ENCODE measurements at places on chromosomes 7 and 10.

DNA sequence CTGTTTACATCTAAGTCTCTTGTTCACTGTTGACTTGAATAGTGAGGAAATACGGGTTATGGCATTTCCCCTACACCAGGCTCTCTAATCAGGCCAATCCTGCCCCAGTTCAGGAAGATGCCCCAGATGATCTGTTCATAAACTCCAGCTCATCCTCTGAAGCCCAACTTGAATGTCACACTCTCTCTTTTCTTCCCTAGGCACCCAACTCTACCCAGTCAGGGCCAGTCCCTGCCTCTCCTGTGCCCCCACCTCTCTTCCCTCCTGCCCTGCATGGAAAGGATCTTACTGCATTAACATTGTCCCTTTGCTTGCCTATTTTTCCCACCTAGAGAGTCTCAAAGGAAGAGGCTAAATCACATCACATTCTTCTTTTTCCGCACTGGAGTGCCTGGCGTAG, 10.6 kb upstream of the TRPV6 start:
- DNase-seq = no peak

- DNase-seq = no peak
Observed at GRCh38 chr10:49280001-49280408, 19.0 kb upstream of the C10orf71 start.

DNA sequence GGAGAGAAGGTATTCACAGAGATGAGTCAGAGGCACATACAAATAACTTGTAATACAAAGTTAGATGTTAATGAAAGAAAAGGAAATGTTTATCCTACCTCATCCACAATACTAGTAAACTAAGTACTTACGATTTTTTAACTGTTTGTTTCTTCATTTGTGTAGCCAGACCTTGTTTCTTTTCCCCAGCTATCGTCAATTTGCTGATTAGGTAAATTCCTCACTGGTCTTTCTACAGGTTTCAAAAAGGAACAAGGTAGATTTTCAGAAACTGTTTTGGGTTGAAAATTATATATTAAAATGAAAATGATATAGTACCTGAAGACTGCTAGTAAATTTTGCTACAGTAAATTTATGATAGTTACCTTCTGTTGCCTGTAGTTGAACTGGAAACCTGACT, 56.6 kb downstream of the PON1 start:
- no peak for DNase-seq

GRCh38 chr10:71782917-71783490, 9.7 kb upstream of the VSIR start:
- DNase-seq = no peak

DNA sequence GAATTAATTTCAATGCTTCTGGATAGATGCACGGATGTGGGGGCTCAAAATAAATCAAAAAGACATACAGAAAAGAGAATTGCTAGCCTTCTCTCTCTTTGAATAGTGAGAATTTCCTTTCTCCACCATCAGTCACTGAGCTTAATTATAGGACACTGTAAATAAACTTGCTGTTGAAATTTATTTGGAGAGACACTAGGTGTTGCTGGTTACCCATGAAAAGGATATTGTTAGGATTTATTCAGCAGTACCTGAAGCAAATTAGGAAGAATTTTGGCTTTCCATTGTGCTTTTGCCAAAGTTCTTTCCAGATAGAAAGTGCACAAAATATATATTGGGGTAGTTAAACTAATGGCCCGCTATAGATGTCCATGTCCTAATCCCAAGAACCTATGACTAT, 27.6 kb downstream of the GCC1 start:
- DNase-seq = no peak

GRCh38 chr7:29496355-29497020, 67.1 kb upstream of the PRR15 start:
- DNase-seq = no peak

DNA sequence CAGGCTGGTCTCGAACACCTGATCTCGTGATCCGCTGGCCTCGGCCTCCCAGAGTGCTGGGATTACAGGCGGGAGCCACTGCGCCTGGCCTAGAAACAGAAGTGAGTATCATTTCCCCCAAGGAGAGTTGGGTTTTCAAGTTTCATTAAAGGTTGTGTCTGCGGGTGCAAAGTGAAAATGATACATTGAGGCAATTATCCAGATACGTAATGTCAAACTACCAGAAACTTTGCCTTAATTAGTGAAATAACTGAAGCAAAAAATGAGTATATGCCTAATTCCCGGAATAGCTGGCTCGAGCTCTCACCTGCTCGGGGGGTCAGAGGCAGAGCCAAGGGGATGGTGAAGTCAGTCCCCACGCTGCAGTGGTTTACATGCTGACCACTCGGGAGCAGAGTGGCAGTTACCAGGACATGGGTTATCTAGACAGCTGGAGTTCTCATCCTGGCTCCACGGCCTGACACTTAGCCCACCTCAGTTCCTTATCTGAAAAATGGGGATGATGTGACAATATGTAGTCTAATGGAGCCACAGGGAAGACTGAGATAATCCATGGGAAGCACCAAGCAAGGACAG, 25.5 kb downstream of the CHST15 start:
- DNase-seq = no peak

GRCh38 chr10:124685261-124685660, 58.9 kb downstream of the FAM53B start:
- DNase-seq = no peak

DNA sequence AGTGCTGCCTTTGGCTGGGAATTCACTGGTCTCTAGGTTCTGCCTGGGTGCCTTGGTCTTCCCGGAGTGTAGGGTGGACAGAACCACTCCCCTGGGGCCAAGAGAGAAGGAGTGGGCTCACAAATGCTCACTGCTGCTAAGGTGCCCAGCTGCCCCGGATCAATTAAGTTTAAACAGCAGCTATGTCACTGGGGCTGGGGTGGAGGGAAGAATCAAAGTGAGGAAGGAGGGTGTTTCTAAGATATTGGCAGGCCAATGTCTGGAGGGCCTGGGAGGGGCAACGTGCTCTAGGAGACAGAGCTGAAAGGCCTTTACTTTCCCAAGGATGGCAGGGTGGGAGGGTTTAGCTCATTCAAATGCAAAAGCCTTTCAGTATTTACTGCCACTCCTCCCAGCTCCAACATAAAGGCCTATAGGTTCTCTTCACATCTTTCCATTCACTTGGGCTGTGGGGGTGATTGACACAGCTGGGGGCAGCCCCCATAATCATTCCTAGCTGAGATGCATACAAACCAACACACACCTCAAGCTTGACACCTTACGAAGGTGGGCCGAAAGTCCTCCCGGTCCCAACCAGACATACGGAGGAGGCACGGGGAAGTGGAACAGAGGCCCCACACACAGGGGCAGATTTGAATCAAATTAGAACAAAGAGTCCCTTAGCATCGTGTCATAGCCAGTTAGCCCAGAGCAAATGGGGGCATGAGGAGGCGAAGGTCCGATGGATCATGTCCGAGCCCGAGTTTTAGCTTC, 108.0 kb upstream of the EFCAB10 start:
- no peak for DNase-seq

GRCh38 chr7:2996141-2996540, 47.5 kb downstream of the CARD11 start:
- DNase-seq = no peak

GRCh38 chr10:98326621-98327027, 58.6 kb upstream of the LOXL4 start:
- DNase-seq = no peak

DNA sequence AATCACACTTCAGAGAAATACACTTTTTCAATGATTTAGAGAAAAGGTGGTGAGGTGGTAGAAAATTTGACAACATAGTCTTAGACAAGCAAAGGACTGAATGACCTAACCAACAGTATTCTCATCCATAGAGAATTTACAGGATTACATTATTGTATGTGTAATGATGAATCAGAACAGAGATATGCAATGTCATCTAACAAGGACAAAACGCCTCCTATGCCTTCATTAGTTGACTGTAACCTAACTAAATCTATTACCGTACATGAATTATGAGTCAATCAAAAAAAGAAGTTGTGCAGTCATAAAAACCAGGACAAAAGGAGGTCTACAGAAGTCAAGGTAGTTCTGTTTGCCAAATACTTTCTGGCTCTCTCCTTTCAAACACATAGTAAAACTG, 66.5 kb downstream of the RAB11FIP2 start:
- DNase-seq = no peak

DNA sequence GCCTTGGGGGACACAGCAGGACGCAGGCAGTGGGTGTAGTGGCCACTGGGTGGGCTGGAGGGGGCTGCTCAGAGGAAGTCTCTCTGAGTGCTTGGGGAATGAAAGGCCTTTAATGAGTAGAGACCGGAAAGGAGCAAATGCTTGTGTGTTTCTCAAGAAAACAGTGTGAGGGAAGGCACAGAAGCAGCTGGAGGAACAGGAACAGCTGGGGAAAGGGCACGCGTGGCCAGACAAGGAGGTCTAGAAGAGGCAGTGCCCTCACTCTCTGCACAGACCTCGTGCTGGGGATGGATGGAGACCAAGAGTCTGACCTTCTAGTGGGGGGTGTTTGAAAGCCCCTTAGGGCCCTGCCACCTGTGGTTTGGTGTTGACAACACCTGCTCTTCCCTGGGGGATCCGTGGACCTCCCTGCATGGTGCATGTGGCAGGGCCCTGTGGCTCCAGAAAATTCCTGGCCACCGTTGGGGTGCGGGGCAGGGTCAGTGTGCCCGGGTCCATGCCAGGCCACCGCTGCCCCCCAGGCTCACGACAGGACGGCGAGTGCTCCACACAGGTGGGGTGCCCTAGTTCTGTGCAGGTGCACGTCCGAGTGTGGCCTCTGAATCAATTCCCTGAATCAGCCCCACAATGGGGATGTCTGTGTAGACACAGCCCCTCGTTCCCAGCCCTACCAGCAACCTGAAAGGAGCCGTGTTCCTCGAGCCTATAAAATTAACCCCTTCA, 25.9 kb upstream of the FAM20C start:
- no peak for DNase-seq

GRCh38 chr7:110322796-110323195, 768.1 kb upstream of the LRRN3 start:
- no peak for DNase-seq

GRCh38 chr7:150966002-150966401, 12.1 kb downstream of the KCNH2 start:
- DNase-seq = no peak

DNA sequence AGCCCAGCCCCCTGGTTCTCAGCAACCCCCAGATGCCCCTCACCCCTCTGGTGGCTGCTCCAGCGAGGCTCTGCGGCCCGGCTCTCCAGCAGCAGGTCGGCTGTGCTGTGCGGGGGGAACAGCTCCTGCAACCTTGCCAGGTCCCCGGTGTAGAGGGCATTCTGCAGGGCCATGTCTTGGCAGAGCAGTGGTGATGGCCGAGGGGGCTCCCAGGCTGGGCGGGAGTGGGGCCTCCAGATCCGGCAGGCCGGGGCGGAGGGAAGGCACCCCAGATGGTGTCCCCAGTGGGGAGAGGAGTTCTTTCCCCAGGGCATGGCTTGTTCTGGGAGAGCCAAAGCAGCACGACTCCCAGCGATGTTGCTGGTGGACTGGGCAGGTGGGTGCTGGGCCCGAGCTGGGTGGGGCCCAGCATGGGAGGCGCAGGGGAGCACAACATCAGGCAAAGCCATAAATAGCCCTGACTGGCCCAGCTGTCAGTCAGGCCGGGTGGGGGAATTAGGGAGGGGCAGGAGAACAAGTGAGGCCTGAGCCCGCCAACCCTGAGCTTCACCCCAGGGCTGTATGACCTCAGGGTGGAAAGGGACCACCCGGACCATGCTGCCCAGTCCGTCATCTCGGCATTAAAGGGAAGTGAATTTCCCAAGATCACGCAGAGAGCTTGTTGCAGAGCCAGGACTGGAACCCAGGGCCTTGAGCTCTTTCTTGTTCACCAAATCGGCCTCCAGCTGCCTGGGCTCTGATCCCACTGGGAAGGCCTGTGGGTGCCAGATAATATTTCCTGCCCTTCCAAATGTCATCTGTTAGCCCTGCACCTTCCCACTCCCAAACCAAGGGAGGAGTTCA, 580 bp upstream of the ASB10 start:
- no peak for DNase-seq

DNA sequence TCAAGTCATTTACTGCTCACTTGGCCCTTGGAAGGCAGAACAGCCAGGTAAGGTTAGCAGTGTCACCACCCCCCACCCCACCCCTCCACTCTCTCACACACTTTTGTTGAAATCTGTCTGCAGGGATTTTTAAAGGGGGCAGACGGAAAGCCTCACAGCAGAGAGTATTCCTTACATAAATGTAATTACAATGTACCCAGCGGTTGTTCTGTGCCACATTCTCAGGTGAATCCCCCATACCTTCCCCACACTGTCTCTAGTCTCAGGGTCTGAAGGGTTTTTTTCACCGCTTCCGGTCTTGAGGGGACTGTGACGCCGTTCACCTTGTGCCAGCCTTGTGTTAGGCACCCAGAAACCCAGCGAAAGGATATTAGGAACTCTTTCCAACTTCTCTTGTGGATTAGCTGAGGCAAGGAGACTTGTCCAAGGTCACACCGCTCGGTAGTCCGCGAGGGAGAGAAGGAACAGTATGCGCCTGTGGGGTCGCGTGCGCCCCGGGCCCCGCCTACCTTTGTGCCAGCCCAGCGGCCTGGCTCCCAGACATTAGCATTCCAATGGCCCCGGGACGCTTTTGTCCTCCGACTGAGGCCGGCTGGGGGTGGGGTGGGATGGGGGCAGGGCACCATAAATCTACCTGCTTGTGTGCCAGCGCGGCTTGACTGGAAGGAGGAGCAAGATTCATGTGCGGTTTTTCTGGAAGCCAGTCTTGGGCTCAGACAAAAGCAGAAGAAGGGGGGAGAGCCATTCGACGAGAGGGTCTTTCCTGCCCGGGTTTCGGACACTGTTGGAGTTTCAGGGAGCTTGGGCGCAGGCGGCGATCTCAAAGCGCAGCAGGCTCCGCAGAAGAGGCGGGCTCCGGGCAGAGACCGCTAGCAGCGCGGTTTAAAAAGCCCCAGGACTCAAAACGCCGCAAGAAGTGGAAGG, 4.5 kb downstream of the NEUROG3 start:
- DNase-seq = no peak

GRCh38 chr7:39838326-39838725, 111.7 kb upstream of the CDK13 start:
- no peak for DNase-seq

DNA sequence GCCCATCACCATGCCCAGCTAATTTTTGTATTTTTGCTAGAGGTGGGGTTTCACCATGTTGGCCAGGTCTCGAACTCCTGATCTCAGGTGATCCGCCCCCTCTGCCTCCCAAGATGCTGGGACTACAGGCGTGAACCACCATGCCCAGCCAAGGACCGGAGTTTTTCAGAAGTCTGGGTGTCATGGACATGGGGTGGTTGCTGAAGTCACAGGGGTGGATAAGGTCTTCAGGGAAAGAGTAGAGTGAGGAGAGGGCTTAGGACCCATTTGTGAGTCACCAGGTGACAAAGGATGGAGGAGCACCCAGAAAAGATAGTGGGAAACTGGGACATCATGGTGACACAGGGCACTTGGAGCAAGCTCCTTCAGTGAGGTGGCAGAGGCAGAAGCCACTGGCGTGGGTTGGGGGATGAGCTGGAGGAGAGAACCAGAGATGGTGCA, 2.8 kb upstream of the GPRIN2 start:
- DNase-seq = no peak

- no peak for DNase-seq
Observed at GRCh38 chr7:149788300-149788851, 15.0 kb upstream of the ZNF467 start.

GRCh38 chr10:2963889-2964631, 103.3 kb upstream of the PFKP start:
- DNase-seq = no peak

- no peak for DNase-seq
Observed at GRCh38 chr7:12727455-12728191, 40.2 kb downstream of the ARL4A start.

Measured in activated T-cell treated with anti-CD3 and anti-CD28 coated beads, Interleukin-2, amount 50 U/mL, for 1 hour (primary cell).